ENCODE measurements at places on chromosomes 2 and 18.

- DNase-seq: no peak
Measured at GRCh38 chr2:3513026-3513810, 6.1 kb downstream of the ADI1 start.

- no peak for DNase-seq
Measured at GRCh38 chr18:3493501-3494244, 43.7 kb downstream of the TGIF1 start.

DNA sequence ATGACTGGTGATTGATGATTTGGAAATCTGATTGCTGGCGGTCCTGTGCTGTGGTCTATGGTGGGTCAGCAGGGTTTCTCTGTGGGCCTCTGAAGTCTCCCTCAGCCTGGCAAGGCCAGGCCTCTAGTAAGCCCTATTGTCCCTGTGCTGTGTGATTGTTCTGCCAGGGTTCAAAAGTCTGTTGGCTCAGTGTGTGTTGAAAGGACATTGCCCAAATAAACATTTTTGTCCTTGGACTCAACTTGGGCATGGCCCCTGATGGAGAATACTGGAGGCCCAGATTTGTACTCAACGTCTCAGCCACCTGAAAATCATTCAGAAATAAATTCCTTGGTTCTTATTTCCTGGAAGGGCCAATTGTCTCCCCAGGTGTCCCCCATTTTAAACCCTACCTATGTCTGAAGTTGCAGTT lies 74.4 kb downstream of the MAP4K4 start:
- DNase-seq: no peak

DNA sequence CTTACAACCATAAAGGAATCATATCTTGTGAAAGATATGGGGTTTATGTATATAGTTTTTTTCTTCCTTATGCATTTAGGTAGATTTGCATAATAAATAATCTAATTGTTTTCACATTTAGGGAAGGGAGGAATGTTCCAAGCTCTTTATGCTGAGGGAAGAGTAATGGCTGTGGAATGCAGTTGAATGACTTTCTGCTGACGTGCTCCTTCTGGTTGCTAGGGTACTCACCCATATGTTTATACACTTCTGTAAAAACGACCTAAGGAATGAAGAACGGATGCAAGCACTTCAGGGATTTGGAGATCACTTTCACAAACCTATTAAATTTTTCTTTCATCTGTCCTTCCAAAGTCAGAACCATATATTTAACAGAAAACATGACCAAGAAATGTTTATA lies 29.2 kb upstream of the PPP4R1 start:
- DNase-seq: no peak

DNA sequence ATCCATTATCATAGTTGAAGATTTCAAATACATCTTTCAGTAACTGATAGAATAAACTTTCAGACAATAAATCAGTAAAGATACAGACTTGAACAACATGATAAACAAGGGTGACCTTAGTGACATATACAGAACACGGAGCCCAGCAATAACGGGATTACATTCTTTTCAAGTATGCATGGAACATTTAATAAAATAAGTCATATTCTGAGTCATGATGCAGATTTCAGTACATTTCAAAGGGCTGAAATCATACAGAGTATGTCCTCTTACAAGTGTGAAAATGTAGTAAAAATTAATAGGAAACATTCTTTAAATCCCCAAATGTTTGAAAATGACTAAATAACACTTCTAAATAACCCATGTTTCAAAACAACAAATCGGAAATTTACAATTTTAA lies 17.2 kb upstream of the KLHL29 start:
- DNase-seq: no peak

- no peak for DNase-seq
Measured at GRCh38 chr18:62590799-62591590, 68.2 kb downstream of the ZCCHC2 start.

GRCh38 chr2:46119453-46119852 lies 177.8 kb upstream of the EPAS1 start:
- DNase-seq: no peak

GRCh38 chr18:51908598-51908944 lies 431.4 kb upstream of the DCC start:
- no peak for DNase-seq

GRCh38 chr2:152716805-152717227 lies 445 bp downstream of the PRPF40A start:
- peak; percentile 48 for DNase-seq

DNA sequence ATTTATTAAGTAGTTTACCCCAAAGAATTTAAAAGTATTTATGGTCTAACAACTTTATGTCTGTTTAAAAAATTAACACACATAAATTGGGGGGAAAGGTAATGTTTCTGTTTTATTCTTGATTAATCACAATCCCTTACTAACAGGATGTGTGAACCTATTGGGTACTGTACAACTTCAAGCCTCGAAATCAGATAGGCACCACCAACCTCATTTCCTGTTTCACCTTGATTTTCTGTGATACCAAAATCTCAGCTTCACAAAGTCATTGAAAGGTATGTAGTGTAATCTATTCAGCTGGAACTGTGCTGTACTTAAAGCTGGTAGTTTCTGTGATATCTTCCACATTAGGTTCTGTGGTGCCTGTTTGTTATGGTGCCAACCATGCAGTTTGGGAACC lies 4.0 kb downstream of the RNMT start:
- DNase-seq: no peak

GRCh38 chr2:144967961-144968360 lies 448.0 kb upstream of the ZEB2 start:
- no peak for DNase-seq

DNA sequence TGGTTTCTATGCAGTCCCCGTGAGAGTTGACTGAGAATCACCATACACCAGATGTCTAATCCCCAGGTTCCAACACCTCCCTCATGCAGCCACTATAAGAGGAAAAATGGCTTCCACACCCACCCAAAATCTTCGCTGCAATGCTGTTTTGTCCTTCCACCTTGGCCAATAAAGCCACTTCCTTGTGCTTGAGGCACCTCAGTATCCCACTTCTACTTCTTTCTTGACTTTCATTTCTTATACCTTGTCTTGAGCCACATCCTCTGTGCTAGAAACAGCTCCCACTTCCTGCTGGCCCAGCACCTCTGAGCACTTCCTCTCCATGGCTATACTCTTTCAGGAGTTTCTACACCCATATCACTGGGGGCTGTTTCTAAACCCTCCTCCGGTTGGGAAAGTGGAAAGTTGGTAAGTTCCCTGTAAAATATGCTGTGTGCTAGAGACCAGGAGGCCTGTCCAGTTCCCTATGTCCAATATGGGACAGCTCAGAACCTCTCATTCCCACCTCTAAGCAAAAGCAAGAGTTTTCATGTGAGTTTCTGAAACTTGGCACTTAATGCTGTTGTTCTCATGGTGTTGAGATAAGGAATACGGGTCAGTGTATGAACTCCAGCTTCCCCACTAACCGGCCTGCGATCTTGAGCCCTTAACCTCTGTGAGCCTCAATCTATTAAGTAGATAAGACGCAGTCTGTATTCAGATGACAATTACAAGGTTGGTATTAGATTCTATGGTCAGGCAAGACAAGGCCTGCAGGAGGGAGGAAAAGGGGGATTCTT lies 209.1 kb upstream of the ID2 start:
- no peak for DNase-seq

DNA sequence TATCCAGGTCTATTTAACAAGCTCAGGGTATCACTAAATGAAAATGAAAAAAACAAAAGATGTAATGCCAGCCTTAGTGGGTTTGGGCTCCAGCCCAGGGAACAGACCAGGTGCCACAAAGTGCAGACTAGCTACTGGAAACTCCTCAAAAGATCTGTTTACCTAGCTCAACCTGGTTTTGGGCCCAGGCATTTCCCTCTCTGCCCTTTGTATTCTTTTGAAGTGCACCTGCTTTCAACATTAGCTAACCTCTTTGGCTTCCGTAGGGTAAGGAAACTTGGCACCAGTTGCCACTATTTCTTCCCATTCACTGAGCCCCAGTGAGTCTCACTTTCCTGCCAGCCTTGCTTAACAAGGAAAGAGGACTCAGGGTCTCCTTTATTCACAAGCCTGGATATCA lies 123.6 kb upstream of the CDCA7 start:
- peak; percentile 99 for DNase-seq

All from NCI-H1105 treated with DMSO at 0.1 percent for 48 hours (cell line).